ENCODE measurements at places on chromosomes 16 and 17. TPM values are rescaled to one million over a fixed set of nuclear protein-coding genes. Genes with fewer than 3 reads are reported as not detected.

Gene KRT23
- polyA plus RNA-seq, result 0.53 TPM

- no peak for DNase-seq
Observed at GRCh38 chr17:37736428-37736827, 8.4 kb downstream of the HNF1B start.

DNA sequence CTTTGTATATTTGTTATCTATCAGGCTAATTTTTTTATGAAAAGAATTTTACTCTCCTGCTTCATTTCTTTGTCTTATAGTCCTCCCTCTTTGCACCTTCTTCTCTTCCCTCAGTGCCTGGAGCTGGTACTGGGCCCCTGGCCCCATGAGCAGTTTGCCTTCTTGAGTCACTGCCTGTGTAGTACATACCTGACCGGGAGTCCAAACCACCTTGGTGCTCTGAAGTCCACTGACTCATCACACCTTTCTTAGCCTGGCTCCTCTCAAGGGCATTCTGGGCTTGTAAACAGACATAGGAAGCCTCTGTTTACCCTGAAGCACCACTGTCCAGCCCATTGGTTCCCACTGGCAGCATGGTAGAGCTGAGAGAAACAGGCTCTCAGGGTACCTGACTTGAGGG is 11.0 kb upstream of the TACO1 start:
- no peak for DNase-seq

GRCh38 chr17:45087504-45087975 is 26.4 kb downstream of the NMT1 start:
- no peak for DNase-seq

DNA sequence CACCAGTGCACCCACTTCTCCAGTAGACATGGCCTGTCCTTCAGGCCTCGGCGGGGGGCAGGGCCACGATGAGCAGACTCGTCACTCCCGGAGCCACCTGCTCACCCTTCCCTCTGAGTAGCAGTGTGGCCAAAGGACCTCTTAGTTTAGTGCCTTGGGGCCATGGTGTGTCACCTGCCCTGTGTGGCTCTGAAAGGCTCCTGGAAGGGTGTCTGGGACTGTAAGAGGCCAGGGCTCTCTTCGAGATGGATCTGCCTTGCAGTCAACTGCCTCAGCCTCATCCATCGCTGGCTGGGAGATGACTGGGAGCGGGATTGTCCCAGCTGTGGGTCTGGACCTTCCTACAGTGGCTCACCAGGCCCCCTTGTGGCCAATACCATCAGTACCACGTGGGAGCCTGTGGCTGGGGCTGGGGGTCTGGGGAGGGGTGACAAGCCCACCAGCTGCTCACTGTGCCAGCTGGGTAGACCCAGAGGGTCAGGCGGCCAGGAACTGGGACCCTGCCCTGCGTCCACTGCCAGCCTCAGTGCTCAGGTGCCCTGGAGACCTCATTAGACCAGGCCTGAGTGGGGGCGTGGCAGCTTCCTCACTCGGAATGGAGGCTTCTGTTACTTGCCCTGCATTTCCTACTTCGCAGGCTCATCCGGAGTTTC is 133.4 kb downstream of the OR1D5 start:
- DNase-seq, result no peak

Gene COX10
- 11.7 TPM for polyA plus RNA-seq

Gene IGFALS
- polyA plus RNA-seq, result 0.63 TPM

- DNase-seq, result no peak
Observed at GRCh38 chr16:11791144-11791828, 5.8 kb downstream of the ZC3H7A start.

Gene HSF5
- 0.05 TPM for polyA plus RNA-seq

Gene KRTAP1-1
- not detected for polyA plus RNA-seq

Gene CHRNE
- 1.1 TPM for polyA plus RNA-seq

- DNase-seq, result no peak
Observed at GRCh38 chr16:79042886-79043285, 557.7 kb downstream of the MAF start.

- DNase-seq, result no peak
Observed at GRCh38 chr17:70208080-70208794, 38.9 kb downstream of the KCNJ2 start.

Gene SPNS2
- polyA plus RNA-seq, result 5.9 TPM

Gene TPSG1
- not detected for polyA plus RNA-seq

Gene RNF222
- not detected for polyA plus RNA-seq
